Left cardiac atrium (tissue), 4 donors: ENCODE measurements at places on chromosomes 7 and 10.

GRCh38 chr10:77622889-77623291 is 14.7 kb downstream of the KCNMA1 start:
- DNase-seq = no peak

DNA sequence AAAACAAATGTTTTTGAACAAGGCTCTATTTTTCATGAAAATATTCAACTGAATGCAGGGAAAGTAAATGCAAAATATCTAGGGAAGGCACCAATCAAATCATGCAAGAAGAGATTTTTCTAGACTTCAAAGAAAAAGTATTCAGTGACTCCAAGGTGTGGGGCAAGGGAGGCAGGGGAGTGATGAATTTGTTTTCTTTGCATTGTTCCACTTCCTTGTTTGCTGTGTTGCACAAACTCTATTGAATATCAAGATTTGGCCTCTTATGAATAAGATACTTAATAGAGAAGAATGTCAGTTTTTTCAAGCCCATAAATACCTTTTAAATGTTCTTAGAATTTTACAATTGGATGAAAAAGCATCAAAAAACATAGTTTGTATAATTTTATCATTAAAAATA is 26.4 kb downstream of the STEAP1 start:
- no peak for DNase-seq

DNA sequence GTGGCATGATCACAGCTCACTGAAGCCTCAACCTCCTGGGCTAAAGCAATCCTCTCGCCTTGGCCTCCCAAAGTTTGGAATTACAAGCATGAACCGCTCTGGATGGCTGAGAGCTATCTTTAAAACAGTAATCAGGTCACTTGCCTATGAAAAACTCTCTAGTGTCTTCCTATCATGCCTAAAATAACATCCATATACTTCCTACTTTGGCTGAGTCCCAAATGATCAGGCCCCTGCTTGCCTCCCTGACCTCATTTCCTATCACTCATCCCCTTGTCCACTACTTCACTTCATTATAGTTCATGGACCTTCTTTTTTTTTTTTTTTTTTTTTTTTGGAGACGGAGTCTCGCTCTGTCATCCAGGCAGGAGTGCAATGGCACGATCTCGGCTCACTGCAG is 28.0 kb downstream of the SEPTIN7 start:
- no peak for DNase-seq

DNA sequence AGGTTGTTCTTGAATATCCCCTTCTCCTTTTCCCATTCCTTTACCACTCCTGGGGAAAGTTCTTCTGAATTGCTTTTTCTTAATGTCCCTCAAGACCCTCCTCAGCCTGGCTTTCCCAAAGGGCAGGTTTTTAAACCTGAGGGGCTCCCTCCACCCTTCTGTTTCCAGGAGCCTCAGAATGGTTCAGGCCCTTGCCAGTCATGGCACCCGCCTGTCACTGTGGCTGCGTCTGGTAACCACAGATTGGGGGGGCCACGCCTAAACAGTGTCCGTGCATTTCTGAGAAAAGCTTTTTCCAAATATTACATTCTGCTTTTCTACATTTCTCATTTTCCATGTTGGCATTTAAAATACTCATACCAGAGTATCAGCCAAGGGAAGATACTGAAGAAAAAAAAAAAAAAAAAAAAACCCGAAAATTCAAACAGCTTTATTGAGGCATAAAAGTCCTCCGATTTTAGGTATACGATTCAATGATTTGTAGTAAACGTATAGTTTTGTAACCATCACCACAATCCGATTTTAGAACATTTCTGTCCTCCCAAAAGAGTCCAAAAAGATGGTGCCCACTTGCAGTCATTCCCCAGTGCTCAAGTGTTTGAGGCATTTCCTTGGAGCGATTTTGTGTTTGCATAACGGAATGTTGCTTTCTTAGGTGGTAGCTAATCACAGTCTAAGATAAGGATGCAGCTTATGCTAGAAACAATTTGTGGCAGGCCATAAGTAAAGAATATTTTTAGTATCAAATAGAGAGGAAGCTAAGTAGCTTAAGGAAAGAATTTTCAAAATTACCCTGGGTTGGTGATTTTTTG is 22.1 kb downstream of the HKDC1 start:
- DNase-seq = no peak
